Stimulated activated CD4-positive, alpha-beta T cell treated with anti-CD3 and anti-CD28 coated beads, Interleukin-1b, Interleukin-23, amount 100 ng/mL, for 1 hour (primary cell): ENCODE measurements at places on chromosomes 1 and 21.

- no peak for DNase-seq
Measured at GRCh38 chr1:231581859-231582258, 44.7 kb upstream of the DISC1 start.

- no peak for DNase-seq
Measured at GRCh38 chr21:15480160-15480559, 249.6 kb upstream of the USP25 start.

DNA sequence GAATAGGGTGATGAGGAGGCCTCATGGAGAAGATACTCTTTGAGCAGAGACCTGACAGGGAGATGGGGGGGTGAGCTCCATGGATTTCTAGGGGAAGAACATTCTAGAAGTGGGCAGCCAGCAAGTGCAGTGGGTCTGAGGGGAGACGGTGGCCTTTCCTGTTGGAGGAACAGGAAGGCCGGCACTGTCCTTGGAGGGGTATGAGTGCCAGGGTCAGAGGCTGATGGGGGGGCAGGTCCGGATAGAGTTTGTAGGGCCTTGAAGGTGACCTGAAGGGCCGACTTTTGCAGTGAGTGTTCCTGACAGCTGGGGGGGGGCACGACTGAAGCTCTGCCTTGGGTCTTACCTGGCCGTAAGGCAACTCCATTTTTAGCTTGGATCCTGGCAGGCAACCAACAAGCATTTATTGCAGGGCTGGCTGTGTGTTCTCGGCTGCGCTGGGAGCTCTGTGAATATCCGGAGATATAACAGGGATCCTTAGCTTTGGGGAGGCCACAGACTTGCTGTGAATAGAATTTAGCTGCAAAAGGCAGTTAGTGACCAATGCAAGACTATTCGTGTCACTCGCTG is 130.6 kb downstream of the MRPS6 start:
- no peak for DNase-seq

DNA sequence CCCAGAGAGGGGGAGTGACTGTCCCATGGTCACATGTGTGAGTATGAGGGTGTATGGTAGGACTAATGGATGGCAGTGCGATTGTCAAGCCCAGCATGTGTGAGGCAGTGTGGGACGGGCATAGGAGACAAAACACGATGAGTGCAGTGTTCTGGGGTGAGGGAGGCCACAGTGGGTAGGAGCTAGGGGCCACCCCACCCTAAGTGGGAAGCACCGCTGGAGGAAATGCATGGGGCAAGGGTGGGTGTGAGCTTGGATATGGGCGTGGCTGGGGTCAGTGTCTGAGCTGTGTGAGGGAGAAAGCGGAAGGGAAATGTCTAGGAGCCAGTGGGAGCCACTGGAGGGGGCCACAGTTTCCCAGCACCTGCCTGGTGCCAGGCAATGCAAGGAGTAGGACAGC is 56.5 kb downstream of the FOXO6 start:
- DNase-seq: no peak

- DNase-seq: no peak
Measured at GRCh38 chr1:87506147-87506546, 177.5 kb downstream of the LMO4 start.

DNA sequence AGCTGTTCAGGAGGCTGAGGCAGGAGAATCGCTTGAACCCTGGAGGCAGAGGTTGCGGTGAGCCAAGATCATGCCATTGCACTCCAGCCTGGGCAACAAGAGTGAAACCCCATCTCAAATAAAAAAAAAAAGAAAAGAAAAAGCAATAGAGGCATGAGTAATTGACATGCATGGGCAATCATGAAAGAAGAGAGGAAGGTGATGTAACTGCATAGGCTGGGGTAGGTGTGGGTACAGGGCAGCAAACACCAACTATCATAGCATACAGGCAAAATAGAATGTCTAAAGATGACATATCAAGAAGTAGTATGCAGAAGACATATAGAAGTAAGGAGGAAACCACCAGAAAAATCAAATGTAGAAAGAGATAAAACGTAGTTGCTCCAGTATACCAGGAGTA is 19.0 kb upstream of the MGST3 start:
- no peak for DNase-seq

- no peak for DNase-seq
Measured at GRCh38 chr1:20325407-20325843, 34.8 kb downstream of the VWA5B1 start.

DNA sequence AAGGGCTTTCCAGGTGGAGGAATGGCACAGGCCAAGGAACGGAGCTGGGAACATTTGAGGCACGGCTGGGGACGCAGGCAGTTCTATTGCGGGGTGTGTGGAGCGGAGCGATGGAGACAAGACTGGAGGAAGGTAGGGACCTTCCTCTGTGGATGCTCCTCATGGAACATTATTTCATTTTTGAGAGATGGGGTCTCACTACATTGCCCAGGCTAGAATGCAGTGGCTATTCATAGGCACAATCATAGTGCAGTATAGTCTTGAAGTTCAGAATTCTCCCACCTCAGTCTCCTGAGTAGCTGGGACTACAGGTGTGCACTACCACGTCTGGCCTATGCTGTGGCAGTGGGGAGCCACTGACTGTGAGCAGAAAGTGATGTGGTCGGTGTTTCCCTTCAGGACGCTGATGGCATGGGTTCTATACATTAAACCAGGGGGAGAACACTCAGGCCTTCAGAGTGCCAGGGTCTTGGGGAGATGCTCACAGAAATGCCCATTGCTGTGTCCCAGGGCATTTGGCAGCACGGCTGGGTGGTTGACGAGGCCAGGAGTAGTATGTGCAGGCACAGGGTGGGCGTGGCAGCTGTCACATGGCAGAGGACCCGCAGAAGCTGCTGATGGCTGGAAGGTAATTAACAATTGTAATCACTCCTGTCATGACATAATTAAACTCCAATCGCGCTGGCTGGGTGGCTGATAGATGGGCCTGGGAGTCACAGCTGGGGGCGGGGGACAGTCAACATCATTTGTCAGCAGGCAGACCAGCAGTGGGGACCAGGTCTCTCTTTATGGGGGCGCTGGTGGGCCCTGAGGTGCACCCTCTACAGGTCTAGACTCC is 40.8 kb upstream of the ACOT11 start:
- DNase-seq: no peak

- DNase-seq: no peak
Measured at GRCh38 chr21:23936224-23936623, 1671.1 kb downstream of the MRPL39 start.

DNA sequence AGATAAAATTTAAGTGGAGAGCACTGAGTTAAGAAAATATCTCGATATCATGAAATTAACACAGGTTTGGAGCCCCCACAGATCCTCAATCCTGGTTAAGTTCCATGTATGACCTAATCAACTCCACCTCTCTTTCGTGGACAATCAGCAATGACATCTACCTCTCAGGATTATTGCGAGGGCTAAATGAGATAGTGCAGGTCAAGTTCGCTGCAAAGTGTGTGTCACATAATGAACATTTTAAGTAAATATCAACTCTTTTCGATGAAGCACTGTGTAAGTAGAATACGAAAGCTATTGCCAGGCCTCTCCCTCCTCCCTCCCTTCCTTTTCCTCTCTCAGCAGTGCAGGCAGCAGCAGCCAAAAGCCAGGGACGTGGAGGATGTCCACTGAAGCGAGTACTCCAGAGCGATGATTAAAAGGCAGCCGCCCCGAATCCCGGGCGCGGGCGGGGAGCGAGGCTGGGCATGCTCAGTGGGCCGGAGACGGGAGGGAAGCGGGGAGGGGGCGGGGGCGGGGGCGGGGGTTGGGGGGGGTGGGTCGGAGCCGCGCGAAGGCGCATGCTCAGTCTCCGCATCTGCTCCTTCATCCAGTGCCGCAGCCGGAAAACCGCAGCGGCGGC is at the start of gene CAMSAP2:
TSS of gene CAMSAP2 (plus strand) at position 567 of the 622 bp plus-strand sequence. CDS start 935 bp downstream, outside the sequence.
- peak; percentile 44 for DNase-seq

- no peak for DNase-seq
Measured at GRCh38 chr1:54548389-54549044, 489 bp downstream of the ACOT11 start.

DNA sequence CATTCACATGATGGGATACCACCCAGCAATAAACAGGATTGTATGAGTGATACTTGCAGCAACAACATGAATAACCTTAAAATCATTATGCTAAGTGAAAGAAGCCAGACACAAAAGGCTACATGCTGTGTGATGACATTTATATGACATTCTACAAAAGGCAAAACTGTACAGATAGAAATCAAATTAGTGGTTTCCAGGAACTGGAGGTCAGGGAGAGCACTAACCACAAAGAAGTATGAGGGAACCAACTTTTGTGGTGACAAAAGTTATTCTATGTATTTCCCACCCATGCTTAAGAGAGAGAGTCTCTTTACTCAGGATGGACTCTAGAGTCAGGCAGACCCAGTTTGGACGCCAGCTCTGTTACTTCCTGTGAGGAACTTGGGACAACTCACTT is 364.5 kb upstream of the DAB1 start:
- DNase-seq: no peak

- no peak for DNase-seq
Measured at GRCh38 chr1:229121845-229122436, 149.0 kb upstream of the RAB4A start.

- DNase-seq: no peak
Measured at GRCh38 chr1:61640531-61641530, 84.1 kb downstream of the TM2D1 start.

- DNase-seq: no peak
Measured at GRCh38 chr1:214532070-214532469, 19.3 kb downstream of the PTPN14 start.

DNA sequence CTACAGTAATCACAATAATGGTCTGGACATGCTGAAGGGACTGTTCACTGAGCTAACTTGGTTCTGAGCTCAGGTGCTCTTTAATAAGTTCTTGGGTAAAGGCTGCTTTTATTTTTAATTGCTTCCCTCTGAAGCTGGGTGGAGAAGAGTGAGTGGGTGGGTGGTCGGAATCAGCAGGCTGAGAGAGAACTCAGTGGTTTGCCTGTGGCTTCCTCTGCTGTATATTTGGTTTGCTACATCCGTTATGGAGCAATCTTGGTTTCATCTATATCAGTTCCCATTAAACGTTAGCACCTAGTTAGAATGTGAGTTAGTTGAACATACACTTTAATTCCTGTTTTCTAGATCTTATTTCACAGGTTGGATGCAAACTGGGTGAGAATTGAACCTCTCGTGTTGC is 23.3 kb downstream of the CNIH4 start:
- no peak for DNase-seq

GRCh38 chr1:42747125-42747524 is 7.1 kb upstream of the CLDN19 start:
- no peak for DNase-seq

DNA sequence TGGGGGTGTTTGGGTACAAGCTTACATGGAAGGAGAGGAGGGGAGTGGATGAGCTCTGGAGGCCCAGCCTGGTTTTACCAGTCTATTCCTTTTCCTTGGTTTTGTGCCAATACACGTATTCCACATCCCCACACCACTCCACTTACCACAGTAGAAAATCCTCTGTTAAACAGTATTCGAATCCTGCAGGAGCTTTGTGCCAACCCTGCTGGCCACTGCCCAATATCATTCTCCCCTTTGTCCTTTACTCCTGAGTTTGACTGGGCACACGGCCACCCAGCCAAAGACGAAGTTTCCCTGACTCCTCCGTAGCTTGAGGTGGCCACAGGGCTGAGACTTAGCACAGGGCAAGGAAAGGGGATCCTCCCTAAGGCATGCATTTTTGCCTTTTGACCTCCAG is 61.6 kb downstream of the TMCO4 start:
- DNase-seq: no peak

DNA sequence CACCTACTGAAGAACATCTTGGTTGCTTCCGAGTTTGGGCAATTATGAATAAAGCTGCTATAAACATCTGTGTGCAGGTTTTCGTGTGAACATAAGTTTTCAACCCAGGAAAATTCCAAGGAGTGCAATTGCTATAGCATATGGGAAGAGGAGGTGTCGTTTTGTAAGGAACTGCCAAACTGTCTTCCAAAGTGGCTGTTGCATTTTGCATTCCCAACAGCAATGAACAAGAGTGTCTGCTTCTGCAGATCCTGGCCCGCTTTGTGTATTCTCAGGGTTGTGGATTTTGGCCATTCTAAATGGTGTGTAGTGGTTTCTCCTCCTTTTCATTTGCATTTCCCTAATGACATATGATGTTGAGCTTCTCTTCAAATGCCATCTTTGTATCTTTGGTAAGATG is 23.8 kb downstream of the GNG4 start:
- DNase-seq: no peak

DNA sequence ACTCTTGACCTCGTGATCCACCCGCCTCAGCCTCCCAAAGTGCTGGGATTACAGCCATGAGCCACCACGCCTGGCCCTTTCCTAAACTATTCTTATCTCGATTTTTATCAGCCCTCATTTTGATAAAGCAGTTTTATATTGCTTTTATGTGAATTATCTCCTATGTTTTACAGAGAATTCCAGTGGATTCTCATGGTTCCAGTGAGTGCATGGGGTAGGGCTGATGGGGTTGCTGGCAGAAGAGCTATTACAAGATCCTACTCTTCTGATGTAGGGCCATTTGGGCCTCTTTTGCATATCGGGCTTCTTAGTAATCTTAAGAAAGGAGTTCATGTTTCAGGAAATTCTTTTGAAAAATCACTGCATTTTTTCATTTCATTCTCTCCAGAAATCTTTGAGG is 187.6 kb downstream of the PBX1 start:
- no peak for DNase-seq

DNA sequence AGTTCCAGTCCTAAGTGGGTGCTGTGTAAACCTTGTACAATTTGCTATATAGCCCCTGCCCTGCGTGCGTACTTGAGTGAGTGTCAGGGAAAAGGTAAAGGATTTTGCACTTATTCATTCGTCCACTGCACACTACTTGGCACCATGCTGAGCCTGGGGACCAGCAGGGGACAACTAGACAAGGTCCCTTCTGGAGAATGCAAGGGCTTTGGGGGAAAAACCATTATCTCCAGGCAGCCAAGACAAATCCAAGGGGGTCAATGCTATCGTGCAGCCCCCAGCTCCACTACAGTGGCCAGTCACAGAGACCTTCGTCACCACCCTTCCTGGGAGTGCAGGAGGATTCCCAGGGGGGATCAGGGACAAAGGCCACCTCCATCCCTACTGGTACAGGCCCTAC is 39.7 kb downstream of the MATN1 start:
- no peak for DNase-seq

DNA sequence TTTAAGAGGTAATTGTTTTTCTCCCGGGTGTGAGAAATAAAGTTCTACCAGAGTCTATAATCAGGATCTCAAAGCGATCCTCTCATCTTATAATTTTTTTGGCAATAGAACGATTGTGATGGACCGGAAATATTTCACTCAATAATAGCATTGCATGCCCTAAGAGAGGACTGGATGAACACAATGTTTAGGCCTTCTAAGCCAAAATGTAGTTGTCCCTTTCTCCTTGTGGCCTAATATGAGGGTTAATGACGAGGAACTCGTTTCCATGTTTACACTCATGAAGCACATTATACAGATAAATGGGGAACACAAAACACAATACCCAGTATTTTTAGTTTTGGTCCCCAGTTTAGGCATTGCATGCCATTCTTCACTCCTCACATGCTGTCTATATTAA is 5.9 kb downstream of the TBX15 start:
- no peak for DNase-seq

GRCh38 chr1:40676501-40676900 is 11.0 kb upstream of the RIMS3 start:
- no peak for DNase-seq

- no peak for DNase-seq
Measured at GRCh38 chr1:172939475-172939874, 111.3 kb downstream of the TNFSF18 start.

GRCh38 chr1:238861342-238862066 is 524.9 kb upstream of the CHRM3 start:
- DNase-seq: no peak
